Midbrain (tissue), 1 donor: ENCODE measurements at places on chromosomes 12 and 14.

DNA sequence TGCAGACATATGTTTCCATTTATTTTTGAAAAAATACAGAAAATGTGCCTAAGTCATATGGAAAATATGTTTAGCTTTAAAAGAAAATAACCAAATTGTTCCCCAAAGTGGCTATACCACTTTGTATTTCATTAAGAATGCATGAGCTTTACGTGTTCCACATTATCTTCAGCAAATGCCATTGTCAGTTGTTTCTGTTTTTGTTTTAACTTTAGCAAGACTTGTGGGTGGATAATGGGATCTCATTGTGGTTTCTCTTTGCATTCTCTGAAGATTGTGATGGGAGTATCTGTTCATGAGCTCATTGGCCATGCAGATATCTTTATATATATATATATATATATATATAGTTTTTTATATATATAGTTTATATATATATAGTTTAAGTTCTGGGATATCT, 181.5 kb downstream of the CCER1 start:
- DNase-seq: no peak

GRCh38 chr14:61335049-61335448, 13.7 kb downstream of the PRKCH start:
- no peak for DNase-seq

- no peak for DNase-seq
Observed at GRCh38 chr12:57268264-57268663, 17.3 kb upstream of the STAC3 start.

- DNase-seq: no peak
Observed at GRCh38 chr12:67601126-67601525, 47.4 kb upstream of the DYRK2 start.

DNA sequence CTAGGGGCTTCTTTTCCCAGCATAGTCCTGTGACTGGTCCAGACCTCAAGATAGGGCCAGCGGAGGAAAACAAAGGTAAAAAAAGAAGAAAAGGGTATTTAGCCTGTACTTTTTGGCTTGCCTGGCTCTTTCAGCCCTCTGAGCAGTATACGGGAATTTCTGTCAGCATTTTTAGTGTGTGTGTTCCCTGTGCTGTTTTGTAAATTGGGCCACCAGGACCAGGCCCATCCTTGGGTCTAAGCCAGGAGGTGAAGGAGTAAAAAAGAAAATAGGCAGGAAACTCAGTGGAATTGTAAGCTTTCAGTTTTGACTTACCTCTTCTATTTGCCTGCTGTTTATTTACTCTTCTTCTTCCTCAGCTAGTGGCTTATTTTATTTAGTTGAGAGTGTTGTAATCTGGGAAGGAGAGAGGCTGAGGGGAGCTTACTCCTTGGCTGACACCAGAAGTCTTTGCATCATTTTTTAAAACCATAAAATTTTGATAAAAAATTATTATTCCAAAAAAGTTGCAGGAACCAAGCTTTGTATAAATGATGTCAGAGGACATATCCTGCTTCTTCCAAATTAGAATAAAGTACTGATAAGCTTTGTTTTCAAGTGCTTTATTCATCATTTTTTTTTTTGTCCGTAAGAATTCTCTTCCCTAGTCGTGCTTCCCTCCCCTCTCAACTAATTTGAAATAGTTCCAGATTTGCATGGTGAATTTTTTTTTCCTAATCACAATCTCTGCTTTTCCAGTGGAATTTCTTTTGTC, 63.7 kb downstream of the DIP2B start:
- DNase-seq: no peak

DNA sequence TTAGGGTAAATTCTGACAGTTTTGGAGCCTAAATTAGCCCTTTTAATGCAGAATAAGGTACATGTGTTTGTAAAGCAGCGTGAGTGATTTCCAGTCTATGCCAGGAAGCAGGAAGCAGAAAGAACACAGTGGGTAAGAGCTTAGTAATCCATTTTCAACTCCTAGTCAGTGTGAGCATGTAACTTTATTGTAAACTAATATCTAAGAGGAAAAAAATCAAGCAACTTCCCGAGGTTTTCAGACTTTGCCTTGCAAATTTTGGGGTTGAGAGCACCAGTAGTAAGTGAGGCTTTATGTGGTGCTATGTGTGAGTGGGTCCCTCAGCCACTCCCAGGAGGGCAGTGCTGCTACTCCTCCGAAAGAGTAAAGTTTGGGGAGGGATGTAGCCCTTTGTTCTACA, 2.9 kb downstream of the CIPC start:
- DNase-seq: peak; percentile 35
